Iris pigment epithelial cell (primary cell): ENCODE measurements at places on chromosomes 4 and X.

GRCh38 chr4:82823062-82823461 lies 24.5 kb upstream of the SCD5 start:
- peak; percentile 84 for DNase-seq

DNA sequence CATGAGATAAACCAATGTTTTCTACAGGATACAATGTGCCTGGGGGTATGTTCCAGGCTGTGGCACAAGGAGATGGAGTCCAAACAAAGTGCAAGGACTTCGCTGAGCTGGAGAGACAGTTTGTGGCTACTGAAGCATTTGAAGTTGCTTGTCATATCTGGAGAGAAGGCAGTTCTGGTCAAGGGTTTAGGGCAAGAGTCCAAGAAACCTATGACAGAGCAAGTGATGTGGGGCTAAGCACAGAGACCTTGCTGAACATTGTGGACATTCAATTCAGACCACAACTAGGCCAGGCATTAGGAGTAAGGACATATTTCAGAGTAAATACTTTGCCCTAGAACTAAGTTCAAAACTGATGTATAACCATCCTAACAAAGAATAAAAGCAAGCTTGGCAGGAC lies 34.8 kb downstream of the MAGED4B start:
- no peak for DNase-seq

DNA sequence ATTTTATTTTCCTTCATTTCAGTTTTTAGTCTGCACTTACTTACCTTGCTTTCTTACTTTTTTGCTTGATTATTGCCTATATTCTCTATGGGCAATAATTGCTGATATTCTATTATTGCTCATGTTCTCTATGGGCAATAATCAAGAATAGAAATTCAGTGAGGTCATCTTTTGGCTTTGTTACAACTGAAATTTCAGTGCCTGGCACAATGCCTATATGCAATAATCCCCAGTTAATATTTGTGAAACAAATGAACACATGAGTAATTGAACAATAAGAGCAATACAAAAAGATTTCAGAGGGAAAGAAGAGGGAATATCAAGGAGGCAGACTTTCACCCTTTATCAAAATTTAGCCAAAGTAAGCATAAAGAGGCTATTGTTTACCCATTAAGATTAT lies 48.6 kb upstream of the ARSJ start:
- DNase-seq = peak; percentile 37

DNA sequence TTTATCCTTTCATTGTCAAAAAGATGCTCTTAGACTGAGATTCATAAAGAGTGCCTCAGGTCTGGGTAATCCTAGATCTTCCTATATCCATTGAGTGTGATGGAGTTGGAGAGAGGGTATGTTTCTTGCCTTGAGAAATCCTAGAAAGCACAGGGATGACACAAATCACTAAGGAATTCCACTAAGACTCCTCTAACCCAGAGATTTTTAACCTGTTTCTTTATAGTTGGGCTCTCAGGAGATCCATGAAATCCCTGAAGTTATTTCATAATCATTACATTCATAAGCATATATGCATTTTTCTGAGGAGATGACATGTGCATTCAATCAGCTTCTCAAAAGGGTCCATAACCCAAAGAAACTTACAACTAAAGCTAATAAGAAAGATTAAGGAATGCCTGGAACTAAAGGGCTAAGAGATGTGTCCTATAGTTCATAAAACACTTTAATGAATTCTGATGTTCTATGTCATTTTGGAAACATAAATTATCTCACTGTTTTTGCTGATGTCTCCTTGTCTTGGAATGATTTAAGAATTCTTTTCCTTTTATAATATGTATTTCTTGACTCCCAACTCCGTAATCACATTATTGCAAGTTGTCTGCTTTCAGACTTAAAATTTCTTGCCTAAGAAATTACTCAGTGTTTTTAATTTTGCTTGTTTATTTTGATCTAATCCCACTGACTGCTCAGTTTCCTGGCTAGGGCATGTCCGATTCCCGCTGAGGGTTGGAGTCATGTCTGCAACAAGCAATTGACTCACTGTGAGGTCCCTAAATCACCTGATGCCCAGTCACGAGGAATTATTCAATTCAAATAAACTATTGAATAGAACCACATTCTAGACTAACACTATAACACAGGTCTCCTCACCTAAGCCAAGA lies 2.8 kb upstream of the AMTN start:
- DNase-seq = peak; percentile 92

DNA sequence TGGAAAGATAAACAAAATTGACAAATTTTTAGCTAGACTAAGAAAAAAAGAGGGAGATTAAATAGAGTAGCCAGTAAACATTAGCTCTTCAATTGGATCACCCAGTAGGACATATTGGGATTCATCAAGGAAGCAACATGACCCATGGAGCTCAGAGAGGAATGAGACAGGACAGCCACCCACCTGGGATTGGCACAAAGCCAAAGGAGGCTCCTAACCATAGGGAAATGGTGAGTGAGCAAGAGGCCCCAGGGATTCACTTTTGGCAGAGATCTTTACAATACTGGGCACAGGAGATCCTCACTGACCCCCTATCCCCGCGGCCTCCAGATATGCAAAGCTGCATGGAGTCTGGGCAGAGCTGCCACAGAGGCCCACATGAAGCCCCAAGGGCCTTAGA lies 34.8 kb upstream of the CXCL6 start:
- no peak for DNase-seq

- peak; percentile 89 for DNase-seq
Measured at GRCh38 chr4:82988323-82988832, 22.2 kb downstream of the LIN54 start.

DNA sequence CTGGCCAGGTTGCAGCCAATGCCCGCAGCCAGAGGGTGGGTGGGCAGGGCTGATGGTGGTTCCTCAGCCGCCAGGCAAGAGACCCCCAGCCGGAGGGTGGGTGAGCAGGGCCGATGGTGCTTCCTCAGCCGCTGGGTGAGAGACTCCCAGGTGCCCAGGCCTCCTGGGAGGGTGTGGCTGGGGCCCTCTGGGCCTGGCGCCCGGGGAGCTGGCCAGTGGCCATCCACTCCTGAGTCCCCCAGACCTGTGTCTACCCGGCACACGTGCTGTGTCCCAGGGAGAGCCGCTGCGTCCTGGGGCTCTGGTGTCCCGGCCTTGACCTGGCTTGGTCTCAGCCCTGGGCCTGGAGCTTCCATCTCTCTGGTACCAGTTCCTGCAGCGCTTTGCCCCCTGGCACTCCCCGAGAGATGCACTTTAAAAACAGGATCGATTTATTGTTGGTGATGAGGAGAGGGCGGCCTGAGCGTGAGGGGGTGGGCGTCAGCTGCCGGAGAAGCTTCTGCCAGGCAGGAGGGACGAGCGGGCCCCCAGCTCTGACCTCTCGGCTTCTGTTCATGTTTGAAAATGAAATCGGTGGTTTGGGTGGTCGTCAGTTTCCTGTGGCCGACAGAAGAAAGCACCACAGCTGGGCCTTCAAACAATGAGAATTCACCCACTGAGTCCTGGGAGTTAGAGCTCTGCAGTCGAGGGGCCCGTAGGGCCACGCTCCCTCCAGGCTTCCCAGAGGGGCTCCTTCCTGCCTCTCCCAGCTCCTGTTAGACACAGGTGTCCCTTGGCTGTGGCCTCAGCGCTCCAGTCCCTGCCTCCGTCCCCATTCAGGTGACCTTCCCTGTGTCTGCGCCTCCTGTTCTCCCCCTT lies 6.5 kb downstream of the DOK7 start:
- no peak for DNase-seq

- DNase-seq = no peak
Measured at GRCh38 chr4:38086151-38086848, 126.1 kb downstream of the PTTG2 start.

DNA sequence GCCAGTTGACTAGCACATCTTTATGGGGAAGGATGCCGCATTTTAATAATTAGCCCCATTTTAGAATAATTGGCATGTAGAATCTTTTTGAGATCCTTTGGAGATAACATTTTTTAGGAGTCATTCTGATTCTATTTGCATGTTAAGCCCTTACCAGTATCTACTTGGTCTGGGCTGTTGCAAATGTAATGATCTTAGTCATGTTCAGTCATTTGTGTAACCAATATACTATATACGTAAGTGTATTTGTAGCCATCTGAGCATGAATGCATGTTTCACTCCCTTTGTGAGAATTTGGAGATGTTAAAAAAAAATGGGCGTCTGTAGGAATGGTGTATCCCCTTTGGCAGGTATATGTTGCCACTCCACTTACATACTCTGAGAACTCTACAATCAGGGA lies 119.1 kb downstream of the TEX13A start:
- no peak for DNase-seq

GRCh38 chrX:7149411-7149810 lies 1.5 kb upstream of the PUDP start:
- no peak for DNase-seq

GRCh38 chrX:85288992-85289723 lies 45.4 kb downstream of the ZNF711 start:
- DNase-seq = no peak

GRCh38 chrX:65723706-65724105 lies 56.3 kb downstream of the MSN start:
- peak; percentile 72 for DNase-seq

DNA sequence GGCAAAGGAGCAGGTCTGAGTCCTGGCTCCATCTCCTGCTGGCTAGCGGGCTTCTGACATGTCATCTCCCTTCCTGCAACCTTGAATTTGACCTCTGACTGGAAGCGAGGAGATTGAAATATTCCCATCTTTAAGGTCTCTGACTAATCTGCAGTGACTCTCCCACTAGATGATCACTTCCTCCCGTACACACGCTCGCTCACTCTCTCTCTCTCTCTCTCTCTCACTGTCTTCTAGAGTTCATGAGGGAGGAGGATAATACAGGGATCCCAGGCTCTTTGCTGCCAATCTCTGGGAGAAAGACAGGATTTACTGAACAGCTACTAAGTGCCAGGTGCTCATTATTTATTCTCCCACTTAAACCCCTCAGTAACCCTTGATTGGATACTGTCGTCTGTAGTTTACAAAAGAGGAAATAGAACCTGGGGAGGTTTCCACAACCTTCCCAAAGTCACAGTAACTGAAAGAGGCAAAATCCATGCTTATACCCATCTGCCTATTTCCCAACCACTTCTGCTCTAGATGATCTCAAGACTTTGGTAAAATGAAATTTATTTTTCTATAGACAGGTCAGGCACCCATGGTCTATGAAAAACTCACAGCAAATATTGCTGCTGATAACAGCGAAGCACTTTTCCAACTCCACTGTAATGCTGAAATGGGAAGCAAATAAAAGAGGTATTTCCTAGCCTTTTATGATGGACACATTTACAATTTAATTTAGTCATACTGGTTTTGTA lies 193.5 kb upstream of the C1QTNF7 start:
- DNase-seq = peak; percentile 91

GRCh38 chrX:7088968-7089615 lies 58.4 kb upstream of the STS start:
- DNase-seq = no peak

DNA sequence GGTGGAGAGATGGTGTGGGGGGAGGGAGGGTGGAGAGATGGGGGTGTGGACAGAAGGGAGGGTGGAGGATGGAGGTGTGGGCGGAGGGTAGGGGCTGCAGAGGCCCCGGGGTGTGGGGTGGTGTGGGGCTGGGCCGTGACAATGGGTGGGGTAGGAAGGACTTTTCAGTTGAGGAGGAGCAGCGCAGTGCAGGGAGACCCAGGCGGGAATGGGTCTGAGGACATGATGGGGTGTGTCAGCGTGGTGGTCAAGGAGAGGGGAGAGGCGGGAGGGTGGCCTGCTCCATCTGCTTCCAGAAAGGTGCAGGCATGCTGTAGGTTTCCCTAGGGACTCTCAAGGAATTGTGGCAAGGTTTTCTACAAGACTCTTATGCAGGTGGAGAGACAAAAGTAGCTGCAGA lies 48.9 kb downstream of the RGS12 start:
- no peak for DNase-seq
